ENCODE measurements at places on chromosomes 3 and 15. TPM values are rescaled to one million over a fixed set of nuclear protein-coding genes. Genes with fewer than 3 reads are reported as not detected.

DNA sequence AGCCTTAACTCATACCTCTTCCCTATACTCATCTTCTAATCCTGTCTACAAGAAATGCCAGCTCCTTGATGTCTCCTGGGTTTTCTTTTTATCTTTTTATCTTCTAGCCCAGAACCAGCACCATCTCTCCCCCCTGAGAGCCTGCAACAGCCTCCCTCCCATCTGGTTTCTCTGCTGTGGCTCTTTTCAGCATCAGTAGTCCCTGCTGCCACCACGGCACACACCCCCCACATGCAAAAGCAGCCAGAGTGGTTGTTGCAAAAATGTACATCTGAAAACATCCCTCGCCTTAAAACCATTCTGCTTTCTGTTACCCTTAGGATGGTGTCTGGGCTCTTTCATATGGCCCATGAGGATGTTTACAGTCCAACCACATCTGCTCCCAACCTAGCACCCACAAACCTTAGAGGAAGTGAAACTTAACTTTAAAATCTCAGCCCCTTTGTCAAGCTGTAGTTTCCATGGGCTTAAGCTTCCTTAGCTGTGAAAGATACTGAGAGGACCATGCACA, 775 bp downstream of the TTC21A start:
- DNase-seq: no peak

DNA sequence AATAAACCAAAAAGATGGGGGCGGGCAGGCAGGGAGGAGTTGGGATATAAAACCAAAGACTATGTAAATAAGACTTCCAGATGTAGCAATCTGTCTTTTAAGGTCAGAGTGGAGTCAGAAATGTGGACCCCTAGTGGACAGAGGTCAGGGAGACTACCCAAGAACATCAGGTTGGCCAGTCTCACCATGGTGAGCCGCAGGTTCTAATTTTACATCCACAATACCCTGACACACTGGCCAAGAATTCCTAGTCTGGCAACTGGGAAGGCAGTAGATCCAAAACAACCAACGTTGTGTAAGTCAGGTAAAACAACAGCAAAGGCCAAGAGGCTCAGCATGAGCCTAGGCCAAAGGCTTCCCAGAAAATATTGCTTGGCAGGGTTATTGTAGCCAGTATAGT, 203.4 kb downstream of the FOXP1 start:
- peak; percentile 21 for DNase-seq

The KIF15 gene
- polyA plus RNA-seq: 0.22 TPM

DNA sequence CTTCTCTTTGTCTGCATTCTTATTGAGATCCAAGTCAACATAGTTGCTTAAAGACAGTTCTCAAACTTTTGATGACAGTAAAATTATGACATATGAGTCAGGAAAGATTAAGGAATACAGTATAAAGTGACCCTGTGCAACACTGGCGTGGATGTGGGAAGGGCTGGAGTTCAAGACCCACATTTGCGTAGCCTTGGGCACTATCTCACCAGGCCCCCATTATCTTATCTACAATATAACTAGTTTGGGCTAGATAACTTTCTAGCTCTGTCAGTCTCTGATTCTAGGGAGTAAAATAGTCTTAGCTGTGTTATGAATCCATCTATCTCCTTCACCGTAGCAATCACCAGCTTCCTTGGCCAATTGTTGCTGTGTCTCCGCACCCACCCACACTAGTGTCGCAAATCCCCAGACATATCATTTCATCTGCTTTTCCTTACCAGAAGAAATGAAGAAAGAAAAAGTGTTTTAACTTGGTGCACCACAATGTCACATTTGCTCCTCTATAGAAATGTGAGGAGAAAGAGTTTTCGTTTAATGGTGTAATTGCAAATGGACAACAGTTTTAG, 14.9 kb upstream of the TM4SF4 start:
- no peak for DNase-seq

DNA sequence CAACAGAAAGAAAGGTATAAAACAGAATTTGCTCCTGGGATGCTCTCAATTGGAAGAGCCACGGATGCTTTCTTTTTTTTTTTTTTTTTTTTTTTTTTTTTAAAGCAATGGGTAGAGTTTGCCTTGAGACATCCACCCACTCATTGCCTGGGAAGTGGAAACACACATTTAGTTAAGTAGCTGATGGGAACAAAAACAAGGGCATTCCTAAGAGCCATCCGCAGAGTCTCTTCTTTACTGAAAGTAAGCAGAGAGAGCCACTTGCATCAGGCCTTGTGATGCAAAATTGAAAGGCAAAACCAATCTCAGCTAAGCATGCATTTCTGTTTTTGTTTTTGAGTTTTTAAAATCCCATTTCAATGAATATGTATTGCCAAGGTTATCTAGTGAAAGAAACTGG, 787.9 kb upstream of the LMCD1 start:
- DNase-seq: no peak

DNA sequence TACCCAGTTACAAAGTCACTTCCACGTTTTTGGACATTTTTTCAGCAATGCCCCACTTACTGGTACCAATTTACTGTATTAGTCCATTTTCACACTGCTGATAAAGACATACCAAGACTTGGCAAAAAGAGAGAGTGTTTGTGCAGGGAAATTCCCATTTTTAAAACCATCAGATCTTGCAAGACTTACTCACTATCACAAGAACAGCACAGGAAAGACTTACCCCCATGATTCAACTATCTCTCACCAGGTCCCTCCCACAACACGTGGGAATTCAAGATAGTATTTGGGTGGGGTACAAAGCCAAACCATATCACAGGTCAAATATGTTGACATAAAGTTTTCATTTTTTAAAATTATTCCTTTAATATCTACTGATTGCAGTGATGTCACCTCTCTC, 16.2 kb upstream of the ABI3BP start:
- DNase-seq: no peak

The FOXL2 gene
- polyA plus RNA-seq: not detected

GRCh38 chr3:152610622-152611021, 224.3 kb upstream of the P2RY1 start:
- DNase-seq: no peak

The JAGN1 gene
- polyA plus RNA-seq: 69.3 TPM

DNA sequence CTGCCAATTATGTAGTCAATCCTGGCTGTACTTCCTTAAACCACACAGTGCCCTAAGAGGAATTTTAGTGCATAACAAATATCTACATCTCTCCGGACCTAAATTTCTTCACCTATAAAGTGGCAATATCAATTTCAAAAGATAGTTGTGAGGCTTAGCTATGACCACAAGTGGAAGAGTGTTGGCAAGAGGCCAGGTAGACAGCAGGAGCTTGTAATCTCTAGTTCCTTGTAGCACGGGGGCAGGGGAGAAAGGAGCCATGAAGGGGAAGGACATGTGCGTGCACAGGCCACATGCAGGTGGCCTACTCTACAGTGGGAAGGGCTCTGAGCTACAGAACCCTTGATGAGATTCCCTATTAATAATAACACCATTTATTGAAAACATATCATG, 269.7 kb downstream of the ABHD5 start:
- DNase-seq: no peak

The SLC25A38 gene
- 15.8 TPM for polyA plus RNA-seq

- DNase-seq: peak; percentile 22
Measured at GRCh38 chr3:101780661-101781060, 1.6 kb downstream of the NXPE3 start.

DNA sequence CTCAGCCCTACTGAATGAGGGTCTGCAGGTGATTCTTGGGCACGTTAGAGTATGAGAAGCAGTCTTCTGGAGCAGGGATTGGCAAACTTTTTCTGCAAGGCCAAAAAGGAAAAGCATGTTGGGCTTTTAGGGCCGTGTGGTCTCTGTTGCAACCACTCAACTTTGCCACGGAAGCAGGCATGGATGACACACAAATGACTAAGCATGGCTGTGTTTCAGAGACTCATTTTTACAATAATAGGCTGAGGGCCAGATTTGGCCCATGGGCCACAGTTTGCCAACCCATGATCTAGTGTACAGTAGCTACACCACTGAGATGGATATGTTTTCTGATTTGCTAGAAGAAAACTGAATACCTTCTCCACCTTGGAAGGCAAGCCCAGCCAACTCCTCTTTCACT, 66.1 kb upstream of the PRICKLE2 start:
- DNase-seq: no peak

- DNase-seq: no peak
Measured at GRCh38 chr15:85324202-85324601, 56.2 kb upstream of the AKAP13 start.

- no peak for DNase-seq
Measured at GRCh38 chr15:59222906-59223550, 16.4 kb downstream of the LDHAL6B start.

All from heart right ventricle (tissue), 16 donors.